ENCODE measurements at places on chromosomes 7 and 10.

- no peak for DNase-seq
Observed at GRCh38 chr7:66747881-66748511, 7.5 kb downstream of the RABGEF1 start.

DNA sequence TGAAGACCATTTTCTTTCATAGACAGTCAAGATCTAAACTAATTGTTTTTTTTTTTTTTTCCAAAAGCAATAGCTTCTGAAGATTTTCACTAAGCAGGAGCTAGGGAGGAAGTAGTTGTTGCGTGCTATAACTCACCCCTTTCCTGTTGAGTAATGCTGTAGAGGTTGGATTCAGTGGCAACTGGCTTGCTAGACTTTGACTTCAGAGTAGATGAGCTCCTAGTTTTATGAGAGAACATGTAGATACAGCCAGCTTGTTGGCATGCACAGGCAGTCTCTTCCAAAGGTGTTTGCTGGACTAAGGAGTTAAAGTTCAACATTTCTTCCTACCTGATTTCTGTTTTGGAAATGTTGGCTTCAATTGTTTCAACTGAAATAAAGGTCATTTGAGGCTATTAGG is 66.2 kb upstream of the MXI1 start:
- DNase-seq: no peak

- DNase-seq: no peak
Observed at GRCh38 chr10:34959321-34959720, 130.8 kb downstream of the CUL2 start.

DNA sequence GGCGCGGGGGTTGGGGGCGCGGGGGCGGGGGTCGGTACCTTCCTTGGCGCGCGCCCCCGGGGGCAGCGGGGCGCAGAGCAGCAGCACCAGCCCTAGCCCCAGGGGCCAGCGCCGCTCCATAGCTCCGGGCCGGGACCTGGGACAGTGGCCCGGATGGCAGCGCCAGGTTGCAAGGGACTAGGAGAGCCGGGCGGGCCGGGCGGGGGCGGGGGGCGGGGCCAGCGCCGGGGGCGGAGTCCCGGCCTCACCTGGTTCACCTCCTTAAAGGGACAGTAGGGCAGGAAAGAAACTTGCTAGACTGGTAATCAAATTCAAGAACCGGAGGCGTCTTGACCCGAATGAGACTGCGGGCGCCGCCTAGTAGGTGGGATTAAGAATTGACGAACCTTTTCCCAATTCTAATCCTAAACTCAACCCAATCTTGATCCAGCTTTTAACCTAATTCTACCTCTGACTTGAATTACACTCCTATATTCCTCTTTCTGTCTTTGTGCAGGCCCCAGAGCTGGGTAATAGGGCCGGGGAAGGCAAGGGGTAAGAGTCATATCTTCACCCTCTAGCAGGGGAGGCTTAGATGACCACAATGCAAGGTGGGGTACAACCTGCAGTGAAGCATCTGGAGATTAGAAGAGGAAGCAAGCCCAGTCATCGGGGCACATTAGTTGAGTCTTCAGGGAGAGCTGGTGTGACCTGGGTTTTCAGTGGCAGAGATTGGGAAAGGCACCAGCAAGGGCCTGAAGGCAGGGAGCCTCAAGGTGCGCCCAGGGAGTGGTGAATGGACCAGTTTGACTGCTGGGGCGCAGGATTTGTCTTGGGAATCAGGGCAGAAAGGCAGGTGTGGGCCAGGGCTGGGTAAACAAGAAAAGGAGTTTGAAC is at the start of gene EPHA1:
Gene EPHA1, minus strand, starts transcription at position 171 of the 876 bp plus-strand sequence. Its CDS starts 51 bp downstream, at position 120.
- no peak for DNase-seq

DNA sequence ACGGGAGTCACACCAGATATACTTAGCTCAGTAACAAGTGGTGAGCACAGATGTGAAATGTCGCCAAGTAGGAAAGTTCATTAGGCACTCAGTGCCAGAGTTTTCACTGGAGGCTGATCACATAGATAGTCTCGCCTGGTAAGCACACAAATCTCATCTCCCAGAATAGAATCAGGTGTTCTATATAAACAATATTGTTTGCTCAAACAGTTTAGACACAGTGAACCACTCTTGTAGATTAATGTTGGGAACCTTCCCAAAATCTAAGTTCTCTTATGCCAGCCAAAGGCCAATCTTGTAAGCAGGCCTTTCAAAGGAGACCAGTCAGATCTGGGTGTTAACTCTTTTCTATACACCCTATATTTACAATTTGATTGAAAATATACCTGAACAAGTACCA is 716.5 kb upstream of the GRM3 start:
- DNase-seq: no peak
